Neural progenitor cell (in vitro differentiated cells): ENCODE measurements at places on chromosomes 5 and 9.

DNA sequence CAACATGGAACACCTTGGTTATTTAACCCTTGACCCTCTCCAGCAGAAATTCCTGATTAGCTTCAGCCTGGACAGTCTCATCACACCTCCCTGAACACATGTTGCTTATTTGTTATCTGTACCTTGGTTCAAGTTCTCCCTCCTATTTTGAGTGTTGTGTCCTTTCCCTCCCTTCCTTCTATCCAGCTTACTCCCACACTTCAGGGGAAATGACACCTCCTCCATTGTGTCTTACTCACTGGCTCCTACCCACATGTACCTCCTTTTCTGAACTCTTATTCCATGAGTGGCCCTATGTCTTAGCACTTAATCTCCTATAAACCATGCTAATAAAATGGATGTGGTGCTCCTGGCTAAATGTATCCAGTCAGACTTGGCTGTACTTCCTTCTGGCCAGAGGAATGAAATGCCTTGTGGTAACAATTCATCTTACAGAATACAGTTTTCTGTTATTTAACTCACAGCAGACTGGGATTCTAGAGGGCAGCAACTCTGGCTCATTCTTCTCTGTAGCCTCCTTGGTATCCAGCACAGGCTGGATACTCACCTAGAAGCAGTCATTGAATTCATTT, 11.2 kb downstream of the LIX1 start:
- H3K4me1 ChIP-seq = peaks cover 61% of the 10 kb centered on the region
- H3K36me3 ChIP-seq = peaks cover 7% of the 10 kb centered on the region
- H3K4me3 ChIP-seq = no peak overlapping the region
- H3K27me3 ChIP-seq = no peaks in the 10 kb centered on the region
- no peak for DNase-seq

GRCh38 chr5:163735069-163735468, 229.7 kb downstream of the MAT2B start:
- H3K4me1 ChIP-seq = no peaks in the 10 kb centered on the region
- H3K27me3 ChIP-seq = no peaks in the 10 kb centered on the region
- no peak for DNase-seq
- no peak overlapping the region for H3K27ac ChIP-seq

- no peaks in the 10 kb centered on the region for H3K27me3 ChIP-seq
- H3K4me3 ChIP-seq = no peak overlapping the region
- H3K4me1 ChIP-seq = no peaks in the 10 kb centered on the region
These were observed 28.7 kb downstream of the TTC23L start for GRCh38 chr5:34867660-34868059.

- H3K27me3 ChIP-seq = no peaks in the 10 kb centered on the region
- peak overlapping the region; percentile 48 for H3K27ac ChIP-seq
These were observed 156.2 kb downstream of the PPP2R2B start for GRCh38 chr5:146722361-146722779.

- DNase-seq = peak; percentile 5
- peaks cover 6% of the 10 kb centered on the region for H3K4me1 ChIP-seq
- H3K36me3 ChIP-seq = no peaks in the 10 kb centered on the region
- no peaks in the 10 kb centered on the region for H3K27me3 ChIP-seq
- no peak overlapping the region for H3K4me3 ChIP-seq
These were observed 277.9 kb downstream of the GAS1 start for GRCh38 chr9:86669422-86669821.
